Omental fat pad (tissue), 4 donors: ENCODE measurements at places on chromosomes 2 and 18.

DNA sequence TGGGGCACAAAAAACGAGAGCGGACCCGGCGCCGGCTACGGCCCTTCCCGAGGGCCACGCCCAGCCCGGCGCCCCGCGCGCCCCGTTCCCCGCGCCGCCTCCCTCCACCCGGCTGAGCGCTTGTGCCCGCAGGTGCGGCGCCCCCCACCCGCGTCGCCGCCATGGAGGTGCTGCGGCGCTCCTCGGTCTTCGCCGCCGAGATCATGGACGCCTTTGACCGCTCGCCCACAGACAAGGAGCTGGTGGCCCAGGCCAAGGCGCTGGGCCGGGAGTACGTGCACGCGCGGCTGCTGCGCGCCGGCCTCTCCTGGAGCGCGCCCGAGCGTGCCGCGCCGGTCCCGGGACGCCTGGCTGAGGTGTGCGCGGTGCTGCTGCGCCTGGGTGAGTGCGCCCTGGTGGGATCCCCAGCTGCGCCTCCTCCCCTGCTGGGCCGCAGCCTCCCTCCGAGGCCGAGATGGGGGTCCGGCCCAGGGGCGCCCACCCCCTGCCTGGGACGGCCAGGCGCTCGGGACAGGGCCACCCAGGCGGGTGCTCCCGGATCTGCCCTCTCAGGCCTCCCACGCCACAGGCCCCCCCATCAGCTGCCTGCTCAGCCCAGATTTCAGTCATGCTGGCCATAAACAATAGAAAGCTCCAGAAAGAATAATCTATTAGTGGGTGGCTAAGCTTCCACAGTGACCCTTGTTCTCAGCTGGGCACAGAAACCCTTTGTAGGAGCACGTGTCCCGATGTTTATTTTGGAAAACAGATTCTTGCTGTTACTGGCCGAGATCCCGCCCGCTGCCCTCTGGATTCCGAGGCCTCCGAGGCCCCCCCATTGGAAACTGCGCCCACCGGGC, 997 bp downstream of the BOK start:
- no peak for DNase-seq

DNA sequence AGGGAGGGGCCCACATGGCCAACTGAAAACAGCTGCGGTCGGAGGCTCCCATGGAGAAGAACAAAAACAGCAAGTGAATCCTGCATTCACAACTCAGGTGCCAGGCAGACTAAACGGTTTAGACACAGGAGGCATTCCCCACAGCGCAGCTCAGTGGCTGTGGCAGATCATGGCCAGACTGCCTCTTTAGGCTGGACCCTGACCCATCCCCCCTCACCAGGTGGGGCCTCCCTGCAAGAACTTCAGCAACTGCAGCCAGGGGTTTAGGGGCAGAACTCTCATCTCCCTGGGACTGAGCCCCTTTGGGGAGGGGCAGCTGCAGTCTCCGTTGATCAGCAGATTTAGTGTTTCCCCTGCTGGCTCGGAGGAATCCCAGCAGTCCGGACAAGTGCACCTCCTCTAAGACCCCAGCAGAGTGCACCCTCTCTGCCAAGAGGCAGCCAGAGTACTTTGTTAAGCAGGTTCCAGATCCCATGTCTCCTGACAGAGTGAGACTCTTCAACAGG, 346.7 kb downstream of the SS18 start:
- no peak for DNase-seq

DNA sequence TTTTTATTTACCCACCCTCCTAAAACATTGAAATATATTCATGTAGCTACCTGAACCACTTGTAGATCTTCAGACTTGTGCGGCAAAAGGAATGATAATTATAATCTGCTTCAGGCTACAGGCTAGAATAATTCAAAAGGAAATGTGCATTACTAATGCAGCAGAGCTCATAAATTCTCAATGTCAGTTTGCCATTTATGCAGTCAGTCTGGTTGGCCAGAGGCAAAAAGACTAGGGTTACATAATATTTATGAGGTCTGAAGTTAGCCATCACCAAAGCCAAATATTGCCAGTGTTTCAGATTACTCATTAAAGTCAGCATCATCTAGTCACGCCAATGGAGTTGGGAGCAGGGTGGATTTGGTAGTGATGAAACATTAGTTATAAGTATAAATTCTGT, 38.9 kb downstream of the METAP1D start:
- no peak for DNase-seq

- DNase-seq = no peak
Measured at GRCh38 chr2:46013726-46014125, 283.5 kb upstream of the EPAS1 start.
